ENCODE measurements at places on chromosomes 4 and X.

DNA sequence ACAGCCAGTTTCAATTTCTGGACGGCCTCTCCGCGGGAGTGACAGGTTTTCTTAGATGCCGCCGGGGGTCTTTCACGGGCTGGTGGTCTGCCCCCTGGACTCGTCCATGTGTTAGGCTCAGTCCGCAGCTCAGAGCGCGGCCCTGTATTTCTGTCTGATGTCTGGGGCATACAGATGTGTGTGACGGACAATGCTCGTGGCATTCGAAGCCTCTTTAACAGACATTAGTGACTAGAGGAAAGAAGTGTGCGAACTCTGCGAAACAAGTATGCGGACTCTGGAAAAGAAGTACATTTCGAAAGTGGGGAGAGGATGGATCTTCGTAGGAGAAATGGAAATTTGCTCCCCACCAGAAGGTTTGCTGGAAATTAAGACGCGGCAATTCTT, 793 bp upstream of the DCUN1D4 start:
- DNase-seq: no peak

DNA sequence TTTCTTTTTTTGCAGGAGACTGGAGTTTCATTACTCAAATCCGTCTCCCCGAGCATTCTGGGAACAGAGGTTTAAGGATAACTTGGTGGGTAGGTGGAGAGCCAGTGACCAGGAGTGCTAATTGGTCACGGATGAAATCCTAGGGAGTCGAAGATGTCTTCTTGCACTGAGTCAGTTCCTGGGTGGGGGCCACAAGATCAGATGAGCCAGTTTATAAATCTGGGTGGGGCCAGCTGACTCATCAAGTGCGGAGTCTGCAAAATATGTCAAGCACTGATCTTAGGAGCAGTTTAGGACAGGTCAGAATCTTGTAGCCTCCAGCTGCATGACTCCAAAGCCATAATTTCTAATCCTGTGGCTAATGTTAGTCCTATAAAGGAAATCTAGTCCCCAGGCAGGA, 741.3 kb downstream of the PCDH7 start:
- DNase-seq: no peak

GRCh38 chr4:26959654-26960047, 99.0 kb downstream of the STIM2 start:
- DNase-seq: no peak

GRCh38 chrX:107293056-107293455, 86.6 kb downstream of the DNAAF6 start:
- DNase-seq: no peak

DNA sequence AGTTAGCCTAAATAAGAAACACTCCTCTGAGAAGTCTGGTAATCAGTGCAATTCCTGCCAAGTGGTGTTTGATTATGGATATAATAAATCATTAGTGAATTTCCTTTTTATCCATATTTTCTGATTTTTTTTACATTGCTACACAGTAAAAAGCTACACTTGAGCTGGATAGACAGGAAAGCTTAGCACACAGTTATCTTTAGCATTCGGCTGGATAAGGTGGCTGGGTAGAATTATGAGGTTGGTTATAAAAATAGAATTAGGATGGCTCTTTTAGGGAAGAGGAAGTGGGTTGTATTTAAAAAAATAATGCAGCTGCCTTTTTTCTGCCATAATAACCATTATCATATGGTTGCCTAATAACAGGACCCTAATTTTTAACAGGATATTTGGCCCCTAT, 460.6 kb downstream of the NAF1 start:
- no peak for DNase-seq

DNA sequence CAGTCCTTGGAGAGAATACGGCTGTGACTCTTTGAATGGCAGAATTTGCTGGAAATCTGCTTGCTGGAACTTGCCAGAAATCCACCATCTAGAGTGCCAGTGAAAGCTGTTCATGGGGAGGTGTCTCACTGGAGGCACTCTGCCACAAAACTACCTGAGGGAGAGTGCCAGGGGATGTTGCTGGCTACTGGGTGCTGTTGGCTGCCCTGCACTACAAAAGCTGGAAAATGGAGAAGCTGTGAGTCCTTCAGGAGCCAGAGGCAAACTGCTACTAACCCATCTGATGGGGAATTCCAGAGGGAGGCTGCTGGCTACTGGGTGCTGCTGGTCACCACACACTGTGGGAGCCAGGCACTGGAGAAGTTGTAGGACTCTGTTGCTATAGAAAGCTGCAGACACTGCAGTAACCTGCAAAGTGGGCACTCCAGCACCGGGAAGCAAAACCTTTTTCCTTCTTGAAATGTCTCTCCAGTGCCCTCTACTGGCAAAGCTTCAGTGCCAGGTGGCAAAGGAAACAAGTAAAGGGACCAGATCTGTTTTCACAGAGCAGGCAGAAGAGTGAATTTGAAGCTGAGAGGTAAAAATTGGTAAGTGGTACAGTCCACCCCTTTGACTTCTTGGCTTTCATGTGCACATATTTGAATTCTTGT, 47.8 kb upstream of the HSD17B10 start:
- DNase-seq: peak; percentile 9
